Activated naive CD8-positive, alpha-beta T cell treated with anti-CD3 and anti-CD28 coated beads for 36 hours (primary cell): ENCODE measurements at places on chromosomes 7 and 10.

DNA sequence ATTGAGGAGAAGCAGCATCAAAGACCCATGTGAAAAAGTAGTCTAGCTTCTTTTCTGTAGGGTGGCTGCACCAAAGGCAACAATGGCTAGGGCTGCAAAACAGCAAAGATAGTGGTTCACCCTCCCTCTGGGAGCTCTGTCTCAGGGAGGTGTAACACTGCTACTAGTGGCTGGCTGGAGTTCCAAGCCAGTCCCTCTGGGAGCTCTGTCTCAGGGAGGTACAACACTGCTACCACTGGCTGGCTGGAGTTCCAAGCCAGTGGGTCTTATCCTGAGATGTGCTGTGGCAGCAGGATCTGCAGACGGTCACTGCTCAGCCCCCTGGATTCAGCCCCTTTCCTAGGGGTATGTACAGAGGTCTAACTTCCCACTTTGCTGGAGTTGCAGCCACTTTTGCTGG is 37.9 kb upstream of the TMEM140 start:
- no peak for DNase-seq

DNA sequence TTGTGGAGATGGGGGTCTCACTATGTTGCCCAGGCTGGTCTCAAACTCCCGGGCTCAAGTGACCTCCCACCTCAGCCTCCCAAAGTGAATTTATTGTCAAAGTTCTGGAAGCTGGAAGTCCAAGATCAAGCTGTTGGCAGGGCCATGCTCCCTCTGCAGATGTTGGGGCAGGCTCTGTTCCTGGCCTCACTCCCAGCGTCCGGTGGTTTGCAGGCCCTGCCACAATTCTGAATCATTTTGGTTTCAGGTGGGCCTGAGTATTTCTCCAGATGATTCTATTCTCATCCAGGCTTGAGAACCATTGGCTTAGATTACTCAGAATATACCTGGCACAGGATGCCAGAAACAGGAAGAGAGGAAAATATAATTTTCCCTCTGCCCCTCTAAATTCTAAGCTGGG is 737.4 kb downstream of the TNS3 start:
- no peak for DNase-seq

DNA sequence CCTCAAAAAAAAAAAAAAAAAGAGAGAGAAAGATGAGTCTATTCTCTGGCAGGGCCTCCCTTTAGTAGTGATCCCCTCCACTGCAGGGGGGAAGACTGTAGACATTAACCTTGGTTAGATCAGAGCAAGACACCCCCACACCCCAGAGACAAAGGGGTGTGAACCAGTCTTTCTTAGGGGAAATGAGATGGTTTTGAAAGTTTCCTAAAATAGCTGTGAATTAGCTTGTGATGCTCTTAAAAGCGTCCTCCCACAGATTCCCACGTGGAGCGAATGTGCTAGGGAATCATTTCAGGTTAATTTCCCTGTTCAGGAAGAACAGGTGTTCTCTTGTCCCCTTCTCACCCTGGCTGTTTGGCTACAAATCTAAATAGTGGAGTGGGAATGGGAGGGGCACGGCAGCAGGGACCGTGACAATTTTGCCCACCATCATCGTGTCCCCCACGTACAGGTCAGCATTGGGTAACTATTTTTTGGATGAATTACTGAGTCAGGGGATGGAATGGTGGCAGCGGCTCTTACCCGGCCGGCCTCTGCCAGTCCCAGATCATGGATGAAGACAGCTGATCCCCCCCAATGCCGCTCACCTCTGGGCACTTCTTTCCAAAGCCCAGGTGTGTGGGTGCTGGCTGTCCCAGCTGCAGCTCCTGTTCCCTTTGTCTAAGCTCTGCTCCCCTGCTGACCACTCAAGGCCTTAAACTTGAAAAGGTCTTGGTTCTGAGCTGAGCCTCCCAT is 152.9 kb downstream of the CCDC3 start:
- no peak for DNase-seq

- no peak for DNase-seq
These were observed at the start of gene SAP25 for GRCh38 chr7:100573691-100574361. Gene SAP25 (minus strand): TSS chr7:100573900. CDS start chr7:100573742, 158 bp downstream.

DNA sequence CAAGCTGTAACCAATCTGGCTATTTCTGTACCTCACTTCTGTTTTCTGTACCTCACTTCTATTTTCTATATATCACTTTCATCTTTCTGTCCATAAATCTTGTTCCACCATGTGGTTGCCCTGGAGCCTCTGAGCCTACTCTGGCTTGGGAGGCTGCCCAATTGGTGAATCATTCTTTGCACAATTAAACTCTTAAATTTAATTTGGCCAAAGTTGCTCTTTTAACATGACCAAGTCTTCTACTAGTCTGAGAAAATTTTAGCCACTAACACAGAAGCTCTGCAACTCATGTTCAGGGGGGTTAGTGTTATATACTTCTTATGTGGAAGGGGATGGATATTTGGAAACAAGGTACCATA is 503.5 kb downstream of the KIF20B start:
- no peak for DNase-seq

DNA sequence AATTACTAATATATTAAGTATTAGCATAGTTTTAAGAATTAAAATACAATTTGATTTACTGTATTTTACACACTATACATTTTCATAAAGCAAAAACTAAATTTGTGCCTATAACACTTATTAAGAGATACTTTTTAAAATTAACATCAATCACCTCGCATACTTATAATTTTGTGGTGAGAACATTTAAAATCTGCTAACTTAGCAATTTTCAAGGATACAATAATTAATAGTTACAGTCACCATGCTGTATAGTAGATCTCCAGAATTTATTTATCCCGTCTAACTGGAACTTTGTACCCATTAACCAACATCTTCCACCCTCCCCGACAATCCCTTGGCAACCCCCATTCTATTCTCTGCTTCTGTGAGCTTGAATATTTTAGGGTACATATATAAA is 47.5 kb downstream of the RELN start:
- DNase-seq = no peak

DNA sequence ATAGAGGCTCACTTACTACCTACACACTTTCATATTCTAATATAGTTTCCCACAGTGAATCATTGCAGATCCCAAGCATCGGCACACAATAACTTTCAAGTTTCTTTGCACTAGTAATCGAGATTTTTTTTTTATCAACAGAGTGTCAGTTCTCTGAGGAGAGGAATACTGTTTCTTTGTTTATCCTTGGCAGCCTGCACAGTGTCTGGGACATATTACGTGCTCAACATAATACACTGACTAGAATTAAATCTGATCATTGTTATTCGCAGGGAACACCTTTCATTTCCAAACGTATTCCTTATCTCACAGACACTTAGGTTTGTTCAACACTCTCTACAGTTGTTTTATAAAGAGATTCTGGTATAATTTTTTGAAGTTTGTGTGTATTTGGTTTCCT is 95.3 kb downstream of the CACNA2D1 start:
- no peak for DNase-seq

DNA sequence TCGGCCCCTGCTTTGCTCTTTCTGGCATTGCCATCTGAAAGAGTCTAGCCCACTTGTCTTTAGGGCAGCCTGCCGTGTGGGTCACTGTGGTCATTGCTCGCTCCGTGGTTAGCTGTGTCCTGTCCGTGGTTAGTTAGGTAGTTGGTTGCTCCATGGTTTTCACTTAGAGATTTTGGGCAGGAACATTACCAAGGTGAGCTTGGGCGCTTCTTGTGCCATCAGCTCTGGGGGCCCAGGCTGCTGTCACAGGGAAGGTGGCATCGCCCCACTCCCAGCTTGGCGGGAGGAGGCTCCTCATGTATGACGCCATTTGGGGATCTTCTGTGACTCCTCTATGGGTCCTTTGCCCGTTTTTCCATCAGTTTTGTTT is 53.1 kb downstream of the INPP5A start:
- no peak for DNase-seq

- DNase-seq = no peak
These were observed 162.9 kb downstream of the CDK14 start for GRCh38 chr7:90758933-90759562.

DNA sequence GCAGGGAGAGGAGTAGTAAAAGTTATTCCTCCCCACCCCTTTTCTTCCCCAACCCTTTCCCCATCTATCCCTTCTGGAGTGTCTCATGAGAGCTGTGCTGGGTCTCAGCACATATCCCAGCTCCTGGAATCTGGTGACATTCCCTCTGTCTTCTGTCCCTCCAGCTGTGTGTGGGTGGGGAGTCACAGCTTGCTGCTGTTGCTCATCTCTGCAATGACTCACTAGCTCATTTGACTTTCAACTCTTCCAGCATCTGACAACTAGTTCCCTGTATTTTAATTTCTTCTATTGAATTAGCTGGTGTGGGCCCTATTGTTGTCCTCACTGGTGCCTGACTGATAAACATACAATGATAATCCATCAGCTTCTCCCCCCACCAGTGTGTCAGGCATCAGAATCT is 198.9 kb upstream of the AUTS2 start:
- DNase-seq = no peak

- DNase-seq = no peak
These were observed 5.5 kb downstream of the VIPR2 start for GRCh38 chr7:159139202-159139601.

- DNase-seq = no peak
These were observed 15.8 kb downstream of the ZNF25 start for GRCh38 chr10:37960591-37961137.

- DNase-seq = no peak
These were observed 29.3 kb downstream of the KLF6 start for GRCh38 chr10:3755440-3756359.

- no peak for DNase-seq
These were observed 1.3 kb upstream of the SORCS3 start for GRCh38 chr10:104639590-104640338.

DNA sequence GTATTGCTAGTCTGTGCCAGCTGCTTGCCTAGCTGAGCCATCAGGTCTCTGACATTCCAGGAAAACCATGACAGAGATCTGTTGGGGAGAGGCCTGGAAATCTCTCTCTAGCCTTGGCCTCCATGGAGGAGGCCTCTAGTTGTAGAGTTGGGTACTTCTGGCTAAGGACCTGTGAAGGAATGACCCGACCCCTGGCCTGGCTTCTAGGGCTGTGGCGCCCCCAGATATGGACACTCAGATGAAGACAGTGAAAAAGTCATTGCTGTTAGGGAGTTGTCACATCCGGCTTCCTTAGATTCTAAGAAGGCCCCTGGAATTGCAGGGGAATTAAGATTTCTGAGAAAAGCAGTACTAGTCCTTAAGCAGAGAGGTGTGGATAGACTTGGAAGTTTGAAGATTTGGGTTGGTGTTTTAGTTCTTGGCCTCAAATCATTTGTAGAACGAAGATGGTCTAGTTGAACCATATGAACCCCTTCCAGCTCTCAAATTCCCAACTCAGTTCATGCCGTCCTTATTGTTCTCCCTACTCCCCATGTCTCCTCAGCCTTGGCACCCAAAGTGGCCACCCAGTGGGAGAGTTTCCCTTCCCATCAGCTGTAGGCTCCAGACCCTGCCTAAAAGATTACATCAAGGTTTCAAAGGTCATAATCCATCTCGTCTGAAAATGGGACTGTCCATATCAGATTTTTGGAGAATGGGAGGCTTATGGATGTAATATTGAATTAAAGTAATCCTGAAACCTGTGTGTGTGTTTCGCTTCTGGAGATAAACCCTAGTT is 7.0 kb downstream of the HHEX start:
- no peak for DNase-seq

- DNase-seq = no peak
These were observed 1.3 kb downstream of the PRKCQ start for GRCh38 chr10:6578795-6579182.

- no peak for DNase-seq
These were observed 19.2 kb downstream of the ARMC10 start for GRCh38 chr7:103094102-103094501.

DNA sequence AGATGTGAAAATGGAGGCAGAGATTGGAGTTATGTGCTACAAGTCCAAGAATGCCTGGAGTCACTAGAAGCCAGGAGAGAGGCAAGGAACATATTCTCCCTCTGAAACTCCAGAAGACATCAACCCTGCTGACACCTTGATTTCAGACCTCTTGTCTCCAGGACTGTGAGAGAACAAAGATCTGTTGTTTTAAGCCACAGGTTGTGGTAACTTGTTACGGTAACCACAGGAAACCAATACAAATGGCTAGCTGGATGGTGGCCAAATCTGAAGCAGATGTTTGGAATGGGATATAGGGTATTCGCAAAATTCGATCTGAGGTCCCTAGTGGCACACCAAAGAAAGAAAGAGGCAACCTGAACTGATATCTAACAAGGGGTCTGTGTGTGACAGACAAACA is 129.0 kb downstream of the HERPUD2 start:
- no peak for DNase-seq

DNA sequence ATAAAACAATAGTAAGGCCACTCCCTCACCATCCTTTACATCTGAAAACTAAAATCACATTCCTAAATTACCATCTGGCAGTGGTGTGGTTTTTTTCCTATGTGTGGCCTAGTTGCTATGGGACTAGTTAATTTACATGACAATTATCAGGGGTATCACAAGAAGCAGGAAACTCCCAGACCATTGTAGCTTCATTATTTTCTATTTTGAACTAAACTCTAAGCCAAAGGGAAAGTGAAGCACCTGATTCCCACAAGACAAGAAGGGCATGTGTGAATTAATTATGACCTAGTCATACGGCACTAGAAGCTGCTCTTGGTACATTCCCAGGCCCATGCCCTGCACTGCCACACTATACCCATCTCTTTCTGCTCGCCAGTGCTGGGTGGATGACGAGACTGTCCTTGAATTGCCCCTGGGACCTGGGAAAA is 103.4 kb downstream of the ATXN7L1 start:
- no peak for DNase-seq

DNA sequence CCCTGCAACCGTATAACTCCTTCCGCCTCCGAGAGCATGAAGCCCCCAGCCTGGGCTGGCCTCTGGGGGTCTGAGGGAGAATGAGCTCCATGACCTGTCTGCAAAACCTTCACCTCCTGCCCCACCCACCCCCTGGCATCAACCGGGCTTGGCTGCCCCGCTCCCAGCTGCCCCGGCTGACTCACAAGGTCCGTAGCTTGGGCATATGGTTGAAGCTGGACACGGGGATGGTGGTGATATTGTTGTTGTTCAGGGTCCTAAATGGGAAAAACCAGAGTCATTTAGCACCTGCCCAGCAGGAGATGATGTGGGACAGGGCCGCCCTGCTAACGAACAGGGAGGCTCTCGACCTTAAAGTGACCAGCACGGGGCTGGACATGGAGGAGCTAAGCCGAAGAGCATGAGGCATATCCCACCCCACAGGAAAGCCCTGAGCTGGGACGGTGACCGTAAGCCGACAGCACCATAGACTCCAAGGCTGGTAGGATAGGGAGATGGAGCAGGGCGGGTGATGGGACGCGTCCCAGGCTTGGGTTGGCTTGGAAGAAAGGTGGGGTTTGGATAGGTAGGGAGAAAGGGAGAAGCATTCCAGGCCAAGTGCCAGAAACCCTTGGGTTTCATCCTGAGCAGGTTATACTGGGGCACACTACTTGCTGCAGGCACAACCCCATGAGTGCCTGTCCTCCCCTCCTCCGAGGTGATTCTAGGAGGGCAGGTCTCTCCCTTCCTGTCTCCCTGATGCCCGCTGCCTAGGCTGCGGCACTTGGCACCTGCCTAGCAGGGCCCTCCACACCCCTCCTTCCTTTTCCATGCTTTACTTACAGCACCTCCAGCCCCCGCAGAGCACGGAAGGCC is 121.5 kb downstream of the SLIT1 start:
- no peak for DNase-seq

GRCh38 chr7:165661-166337 is 26.6 kb upstream of the FAM20C start:
- no peak for DNase-seq
